Stimulated activated CD8-positive, alpha-beta memory T cell treated with anti-CD3 and anti-CD28 coated beads, Interleukin-4, amount 100 ng/mL, for 4 hours (primary cell): ENCODE measurements at places on chromosomes 6 and 20.

DNA sequence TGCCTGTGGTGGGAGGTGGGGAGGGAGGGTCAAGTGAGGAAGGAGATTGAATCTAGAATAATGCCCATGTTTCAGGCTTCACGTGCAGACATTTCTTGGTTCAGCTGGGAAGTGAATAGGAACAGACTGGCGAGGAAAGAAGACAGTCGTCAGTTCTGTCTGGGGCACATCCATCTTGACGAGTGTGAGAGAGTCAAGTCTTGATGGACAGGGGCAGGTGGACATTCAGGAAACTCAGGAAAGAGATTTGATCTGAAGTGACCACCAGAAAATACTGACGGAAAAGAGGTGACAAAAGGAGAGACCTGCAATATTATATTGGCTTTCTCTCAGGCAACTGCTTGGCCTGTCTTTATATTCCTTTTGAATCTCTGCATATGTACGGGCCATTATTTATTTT lies 68.6 kb downstream of the ESR1 start:
- DNase-seq = no peak

- DNase-seq = no peak
These were observed 49.6 kb downstream of the RIOK1 start for GRCh38 chr6:7439228-7439627.

GRCh38 chr6:39338397-39338796 lies 15.9 kb upstream of the KCNK16 start:
- DNase-seq = no peak

- DNase-seq = no peak
These were observed 226.8 kb downstream of the UST start for GRCh38 chr6:148973538-148974208.

DNA sequence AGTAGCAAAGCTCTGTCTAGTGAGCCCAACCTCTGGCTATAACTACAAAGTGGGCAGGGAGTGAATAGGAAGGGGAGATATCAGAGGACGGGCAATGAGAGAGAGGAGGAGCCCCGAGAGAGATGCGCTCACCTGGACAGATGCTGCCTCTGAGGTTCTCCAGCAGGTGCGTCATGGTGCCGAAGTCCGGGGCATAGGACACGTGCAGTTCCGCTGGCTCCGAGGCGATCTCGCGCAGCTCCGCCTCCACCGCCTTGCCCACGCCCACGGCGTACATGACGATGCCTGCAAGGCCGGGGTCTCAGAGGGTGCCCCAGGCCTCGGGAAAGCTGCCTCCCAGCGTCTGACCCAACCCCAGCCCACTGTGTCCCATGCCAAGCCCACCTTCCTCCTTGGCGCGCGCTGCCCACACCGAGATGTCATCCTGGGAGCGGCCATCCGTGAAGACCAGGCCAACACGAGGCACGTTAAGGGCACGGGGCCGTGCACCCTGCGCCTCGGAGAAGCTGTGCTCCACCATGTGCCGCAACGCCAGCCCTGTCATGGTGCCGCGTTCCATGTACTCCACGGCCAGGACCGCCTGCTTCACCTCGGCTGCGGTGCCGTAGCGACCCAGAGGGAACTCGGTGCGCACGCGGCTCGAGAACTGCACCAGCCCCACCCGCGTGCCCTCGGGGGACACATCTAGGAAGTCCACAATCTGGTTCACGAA lies 8.7 kb upstream of the RBPJL start:
- DNase-seq = no peak

- no peak for DNase-seq
These were observed 7.9 kb upstream of the ARMC12 start for GRCh38 chr6:35728683-35729678.

- DNase-seq = no peak
These were observed 164.6 kb downstream of the MTFR2 start for GRCh38 chr6:136085370-136086115.

GRCh38 chr20:44762466-44763140 lies 16.9 kb downstream of the KCNK15 start:
- DNase-seq = no peak

DNA sequence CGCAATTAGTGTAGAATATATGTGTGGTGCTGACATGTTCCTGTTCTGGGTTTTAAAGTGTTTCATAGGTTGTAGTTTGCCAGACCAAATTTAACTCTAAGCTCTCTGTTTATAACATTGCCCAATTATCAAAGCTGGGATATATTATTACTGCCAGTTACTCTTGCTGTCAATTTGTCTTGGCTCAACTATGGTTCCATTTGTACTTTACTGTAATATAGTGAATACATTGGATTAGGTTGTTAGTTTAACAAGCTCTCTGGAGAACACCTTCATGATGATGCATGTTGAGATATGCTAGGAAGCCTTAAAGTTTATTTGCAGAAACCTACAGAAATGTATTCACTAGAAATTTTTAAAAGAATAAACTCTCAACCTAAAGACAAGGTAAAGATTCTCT lies 259.6 kb downstream of the ZFAND3 start:
- DNase-seq = no peak

DNA sequence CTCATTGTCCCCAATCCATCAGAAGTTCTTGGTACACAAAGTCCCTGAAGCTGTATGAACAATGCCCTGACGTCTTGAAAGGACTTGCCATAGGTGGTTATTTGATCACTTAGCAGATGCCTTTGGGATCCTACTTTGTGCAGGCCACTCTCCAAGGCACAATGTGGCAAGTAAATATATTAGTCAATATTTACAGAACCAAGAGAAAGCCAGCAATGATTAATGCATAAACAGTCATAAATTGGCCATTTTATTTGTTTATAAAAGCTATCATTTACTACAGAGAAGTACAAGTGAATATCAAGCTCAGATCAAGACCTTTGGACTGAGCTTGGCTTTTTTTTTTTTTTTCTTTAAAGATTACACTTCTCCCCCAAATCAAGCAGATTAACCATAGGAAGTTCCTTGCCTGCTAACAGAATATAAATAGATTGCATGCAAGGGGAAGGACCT lies 161.8 kb downstream of the MTHFD1L start:
- no peak for DNase-seq

DNA sequence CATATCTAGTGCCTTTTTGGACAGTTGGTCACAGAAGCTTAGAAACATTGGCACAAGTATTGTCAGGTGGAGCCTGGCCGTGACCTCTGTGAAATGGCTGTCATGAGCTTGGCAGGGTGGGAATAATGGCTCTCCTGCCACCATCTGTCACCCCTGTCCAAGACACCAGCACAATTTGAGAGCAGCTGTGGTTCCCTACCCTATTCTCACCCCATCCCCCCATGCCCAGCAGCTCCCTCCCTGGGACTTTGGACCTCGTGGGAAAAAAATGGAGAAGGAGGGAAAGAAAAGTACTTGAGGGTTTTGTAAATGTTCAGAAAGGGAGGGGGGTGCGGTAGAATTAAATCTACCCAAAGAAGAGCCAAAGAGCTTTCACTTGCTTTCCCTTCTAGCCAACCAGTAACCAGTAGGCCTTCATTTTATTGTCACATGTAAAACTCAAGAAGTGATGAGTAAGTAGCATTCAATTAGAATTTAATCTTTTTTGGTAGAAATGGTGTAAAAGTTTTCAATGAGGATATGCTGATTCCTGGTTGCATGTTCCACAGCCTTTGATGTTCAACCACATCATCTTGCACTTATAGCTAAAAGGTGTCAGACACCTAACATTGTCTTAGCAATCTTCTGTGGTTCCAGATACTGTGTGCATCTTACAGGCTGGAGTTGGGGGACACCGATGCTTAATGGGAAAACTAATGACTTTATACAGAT lies 263.5 kb upstream of the TAB2 start:
- no peak for DNase-seq

DNA sequence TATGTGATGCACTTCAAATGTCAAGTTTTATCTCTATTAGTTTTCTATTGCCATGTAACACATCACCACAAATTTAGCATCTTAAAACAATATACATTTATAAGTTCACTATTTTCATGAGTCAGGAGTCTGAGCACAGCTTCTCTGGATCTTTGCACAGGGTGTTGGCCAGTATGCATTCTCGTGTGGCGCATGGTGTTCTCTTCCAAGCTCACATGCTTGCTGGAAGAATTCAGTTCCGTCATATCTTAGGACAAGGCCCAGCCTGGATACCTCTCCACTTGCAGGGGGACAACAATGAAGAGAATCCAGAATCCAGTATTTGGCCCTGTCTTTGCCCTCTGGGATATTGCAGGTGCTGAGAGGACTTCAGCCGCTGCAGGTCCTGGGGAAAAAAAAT lies 51.0 kb upstream of the ECI2 start:
- no peak for DNase-seq

DNA sequence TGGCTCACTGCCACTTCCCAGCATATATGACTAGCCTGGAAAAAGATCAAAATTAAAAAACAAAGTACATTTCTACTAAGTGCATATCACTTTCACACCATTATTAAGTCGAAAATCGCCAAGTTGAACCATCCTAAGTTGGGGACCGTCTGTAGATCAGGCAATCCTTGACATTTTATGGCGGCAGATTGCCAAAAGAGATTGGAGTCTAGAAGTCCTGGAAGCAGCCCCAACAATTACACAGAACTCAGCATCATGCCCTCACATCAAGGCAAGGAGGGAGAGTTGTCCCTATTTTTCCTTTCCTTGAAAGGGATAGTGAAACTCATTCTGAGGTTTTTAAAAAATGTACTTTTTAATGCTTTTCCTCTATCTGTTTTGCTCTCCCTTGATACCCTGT lies 30.7 kb downstream of the SLC22A3 start:
- no peak for DNase-seq

GRCh38 chr20:46774236-46774635 lies 64.8 kb downstream of the SLC2A10 start:
- no peak for DNase-seq

DNA sequence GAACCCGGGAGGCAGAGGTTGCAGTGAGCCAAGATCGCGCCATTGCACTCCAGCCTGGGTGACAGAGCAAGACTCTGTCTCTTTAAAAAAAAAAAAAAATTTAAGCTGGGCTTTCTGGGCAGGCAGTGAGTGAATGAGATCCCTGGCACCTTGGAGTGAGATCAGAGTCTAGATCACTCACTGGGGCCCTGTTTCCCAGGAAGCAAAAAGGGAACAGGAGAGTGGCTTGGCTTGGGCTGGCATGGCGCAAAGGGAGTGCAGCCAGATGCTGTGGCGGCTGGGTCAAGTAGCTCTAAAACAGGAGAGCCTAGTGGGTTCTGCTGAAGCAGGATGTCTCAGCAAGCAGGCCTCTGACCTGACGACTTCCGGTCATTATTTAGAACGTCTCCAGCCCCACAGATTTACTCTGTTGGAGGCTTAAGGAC lies 10.4 kb downstream of the PLCG1 start:
- no peak for DNase-seq

DNA sequence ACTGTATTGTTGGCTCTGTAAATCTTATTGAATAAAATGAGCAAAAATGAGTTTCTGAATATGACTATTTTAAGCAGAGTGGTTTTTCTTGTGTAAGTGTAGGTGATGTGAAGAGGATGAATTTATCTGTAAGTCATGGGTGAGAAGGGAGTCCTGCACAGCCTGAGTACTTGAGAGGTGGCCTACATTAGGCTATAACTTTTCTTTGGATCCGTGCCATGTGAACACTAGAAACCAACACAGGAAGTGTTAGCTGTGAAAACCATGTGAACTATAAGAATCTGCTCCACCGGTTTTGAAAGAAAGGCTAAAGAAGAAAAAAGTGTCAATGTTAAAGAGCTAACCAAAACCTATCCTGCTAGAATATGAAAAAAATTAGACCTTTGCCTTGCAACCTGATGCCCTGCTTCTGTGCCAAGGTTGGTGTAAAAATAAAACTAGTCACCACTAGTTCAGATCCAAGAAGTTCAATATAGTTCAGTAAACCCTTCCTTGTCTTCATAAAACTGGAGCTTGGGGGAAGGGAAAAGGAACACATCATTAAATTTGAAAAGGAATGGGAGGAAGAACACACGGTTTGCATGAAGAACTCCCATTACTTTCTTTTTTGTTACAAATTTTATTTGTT lies 21.3 kb downstream of the PLCB1 start:
- no peak for DNase-seq

GRCh38 chr6:6751619-6752023 lies 163.1 kb downstream of the LY86 start:
- no peak for DNase-seq

DNA sequence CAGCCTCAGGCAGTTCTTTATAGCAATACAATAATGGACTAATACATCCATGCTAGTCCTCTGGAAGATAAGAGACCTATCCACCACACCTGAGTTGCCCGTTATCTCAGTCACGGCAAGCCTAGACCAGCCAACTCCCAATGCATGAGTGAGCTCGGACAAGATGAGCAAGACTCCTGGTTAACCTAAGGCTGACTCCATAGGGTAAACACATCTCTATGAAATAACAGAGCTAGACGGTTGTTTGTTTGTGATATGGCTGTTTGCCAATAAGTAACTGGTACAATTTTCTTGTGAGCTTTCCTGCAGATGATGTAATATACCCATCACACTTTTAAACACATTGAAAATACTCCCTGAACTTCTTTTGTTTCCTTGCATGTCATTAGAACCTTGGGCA lies 70.6 kb upstream of the PHACTR1 start:
- DNase-seq = no peak

GRCh38 chr6:6942091-6942490 lies 165.7 kb upstream of the RREB1 start:
- DNase-seq = no peak

DNA sequence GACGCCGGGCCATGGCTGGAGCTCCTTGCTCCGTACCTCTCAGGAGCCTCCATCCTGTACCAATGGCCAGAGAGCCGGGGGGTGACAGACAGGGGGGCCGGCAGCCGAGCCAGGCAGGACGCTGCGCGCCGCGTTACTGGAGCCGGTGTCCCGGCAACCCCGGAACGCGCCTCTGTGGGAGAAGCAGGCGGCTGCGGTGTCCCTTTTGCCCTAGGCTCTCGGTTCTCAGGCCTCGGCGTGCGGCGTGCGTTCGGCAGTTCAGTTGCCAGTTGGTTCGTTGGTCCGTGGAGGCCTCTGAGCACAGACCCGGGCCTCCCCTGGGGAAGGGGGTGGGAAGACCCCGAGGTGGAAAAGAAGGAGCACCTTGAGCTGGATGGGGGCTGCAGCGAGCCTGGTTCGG lies at the start of gene SPATS1:
Gene SPATS1 (plus strand): TSS at position 162 of the 400 bp plus-strand sequence. CDS start 446 bp downstream, outside the sequence.
- no peak for DNase-seq

- no peak for DNase-seq
These were observed 91.8 kb upstream of the AGPAT4 start for GRCh38 chr6:161365633-161366032.

DNA sequence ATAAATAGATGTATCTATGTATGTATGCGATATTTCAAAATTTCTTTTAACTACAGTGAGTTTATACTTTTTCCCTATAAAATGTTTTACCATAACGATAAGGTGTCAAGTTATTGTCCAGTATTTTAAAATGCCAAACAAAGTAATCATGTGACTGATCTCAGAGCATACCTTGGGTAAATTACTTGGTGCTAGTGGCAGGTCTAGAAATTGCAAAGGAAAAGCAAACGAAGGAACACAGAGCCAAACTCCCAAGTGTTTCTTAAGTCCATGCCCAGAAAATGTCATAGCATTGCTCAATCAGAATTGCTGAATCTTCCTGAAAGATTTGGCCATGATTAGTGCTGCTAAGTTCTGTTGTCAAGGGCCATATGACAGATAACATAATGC lies 77.5 kb downstream of the CAP2 start:
- no peak for DNase-seq

GRCh38 chr6:72218125-72218524 lies 331.8 kb downstream of the RIMS1 start:
- no peak for DNase-seq
